ENCODE measurements at places on chromosomes 7 and 10.

DNA sequence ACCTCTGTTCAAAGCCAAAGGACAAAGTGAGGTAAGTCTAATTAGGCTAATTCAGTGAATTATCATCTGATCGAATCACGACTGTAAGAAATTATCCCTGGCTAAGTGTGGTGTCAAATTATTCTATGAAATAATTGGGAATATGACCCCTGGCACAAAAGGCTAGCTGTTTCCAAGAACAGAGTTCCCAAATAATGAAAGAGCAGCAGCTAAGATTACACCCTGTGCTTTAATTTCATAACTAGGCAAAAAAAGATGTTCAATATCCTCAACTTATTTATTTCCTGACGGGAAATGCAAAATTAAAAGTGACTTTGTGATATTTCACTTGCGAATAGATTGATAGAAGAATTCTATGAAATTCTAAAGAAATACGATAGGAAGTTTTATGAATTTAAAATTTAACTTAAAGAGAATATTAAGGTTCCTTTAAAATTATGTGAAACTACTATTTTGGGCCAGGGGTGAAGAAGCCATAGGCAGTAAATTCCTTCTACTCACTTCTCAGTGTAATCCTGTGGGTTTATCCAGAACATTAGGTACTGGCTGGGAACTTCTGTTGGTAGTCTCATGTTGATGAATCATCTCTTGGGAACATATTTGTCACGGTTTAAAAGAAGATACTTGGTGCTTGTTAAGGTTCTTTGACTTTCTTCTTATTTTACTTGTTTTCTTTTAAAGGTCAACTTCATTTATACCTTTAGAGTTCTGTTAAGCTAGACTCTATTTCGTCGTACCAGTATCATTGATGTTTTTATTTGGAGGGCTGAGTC is 148.5 kb downstream of the POLR1F start:
- DNase-seq = peak; percentile 88

DNA sequence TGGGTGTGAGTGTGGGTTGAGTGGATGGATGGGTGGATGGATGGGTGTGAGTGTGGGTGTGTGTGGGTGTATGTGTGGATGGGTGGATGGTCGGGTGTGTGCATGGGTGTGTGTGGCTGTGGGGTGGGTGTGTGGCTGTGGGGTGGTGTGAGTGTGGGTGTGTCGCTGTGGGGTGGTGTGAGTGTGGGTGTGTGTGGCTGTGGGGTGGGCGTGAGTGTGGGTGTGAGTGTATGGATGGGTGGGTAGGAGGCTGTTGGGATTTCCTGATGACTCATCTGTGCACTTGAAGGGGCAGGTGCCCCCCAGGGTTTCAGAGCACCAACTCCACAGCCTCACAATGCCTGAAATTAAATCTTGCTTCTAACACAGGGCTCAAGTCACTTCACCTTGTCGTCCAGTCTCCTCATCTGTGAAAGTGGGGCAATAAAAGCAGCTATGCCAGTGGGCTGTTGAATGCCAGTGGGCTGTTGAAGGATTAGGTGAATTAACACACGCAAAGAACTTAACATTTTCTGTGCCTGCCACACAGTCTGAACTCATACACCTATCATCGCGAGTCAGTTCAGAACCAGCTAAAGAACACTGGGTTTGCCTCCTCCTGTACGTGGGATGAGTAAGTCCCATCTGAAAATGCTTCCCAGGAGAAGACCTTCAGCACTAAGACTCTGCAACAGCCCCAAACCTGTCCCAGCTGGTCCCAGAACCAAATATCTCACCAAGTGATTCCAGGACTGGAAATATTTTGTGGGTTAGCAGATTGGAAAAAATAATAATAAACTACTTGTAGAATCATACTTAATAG is 32.0 kb downstream of the SFMBT2 start:
- DNase-seq = no peak

DNA sequence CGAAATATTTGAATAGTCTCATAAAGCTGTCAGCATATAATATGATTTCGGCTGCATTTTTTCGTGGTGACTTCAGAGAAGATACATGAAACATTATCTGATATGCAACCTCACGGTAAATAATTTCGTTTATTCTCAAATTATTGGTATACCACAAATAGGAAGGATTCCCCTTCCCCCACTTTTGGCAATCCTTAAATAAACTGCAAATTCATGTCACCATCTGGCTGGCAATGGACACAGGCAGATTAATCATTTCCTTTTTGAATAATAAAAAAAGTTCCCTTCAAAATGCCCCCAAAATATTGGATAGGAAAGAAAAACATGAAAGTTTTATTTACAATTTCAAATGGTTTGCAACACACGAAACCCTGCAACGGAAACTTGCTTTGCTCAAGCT is 234.5 kb upstream of the MEOX2 start:
- no peak for DNase-seq

GRCh38 chr7:158728911-158729645 is 24.5 kb upstream of the NCAPG2 start:
- DNase-seq = no peak

- no peak for DNase-seq
Measured at GRCh38 chr7:151542606-151543130, 23.0 kb upstream of the RHEB start.

GRCh38 chr7:142906643-142907042 is 21.1 kb upstream of the TRPV6 start:
- no peak for DNase-seq

- DNase-seq = no peak
Measured at GRCh38 chr7:13687500-13687899, 302.0 kb downstream of the ETV1 start.

DNA sequence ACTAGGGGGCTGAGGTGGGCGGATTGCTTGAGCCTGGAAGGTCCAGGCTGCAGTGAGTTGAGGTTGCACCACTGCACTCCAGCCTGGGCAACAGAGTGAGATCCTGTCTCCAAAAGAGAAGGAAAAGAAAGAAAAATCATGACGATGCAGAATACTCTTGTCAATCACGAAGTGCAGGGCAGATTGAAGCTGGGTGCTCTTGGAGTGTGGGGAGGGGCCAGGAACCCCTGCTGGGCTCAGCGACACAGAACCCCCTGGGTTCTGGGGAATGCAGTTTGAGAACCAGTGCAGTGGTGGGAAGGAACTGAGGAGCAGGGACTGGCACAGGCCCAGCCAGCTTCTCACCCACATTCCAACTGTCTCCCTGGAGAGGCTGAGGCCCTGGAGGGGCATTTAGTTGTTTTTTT is 10.8 kb upstream of the INTS1 start:
- DNase-seq = no peak

DNA sequence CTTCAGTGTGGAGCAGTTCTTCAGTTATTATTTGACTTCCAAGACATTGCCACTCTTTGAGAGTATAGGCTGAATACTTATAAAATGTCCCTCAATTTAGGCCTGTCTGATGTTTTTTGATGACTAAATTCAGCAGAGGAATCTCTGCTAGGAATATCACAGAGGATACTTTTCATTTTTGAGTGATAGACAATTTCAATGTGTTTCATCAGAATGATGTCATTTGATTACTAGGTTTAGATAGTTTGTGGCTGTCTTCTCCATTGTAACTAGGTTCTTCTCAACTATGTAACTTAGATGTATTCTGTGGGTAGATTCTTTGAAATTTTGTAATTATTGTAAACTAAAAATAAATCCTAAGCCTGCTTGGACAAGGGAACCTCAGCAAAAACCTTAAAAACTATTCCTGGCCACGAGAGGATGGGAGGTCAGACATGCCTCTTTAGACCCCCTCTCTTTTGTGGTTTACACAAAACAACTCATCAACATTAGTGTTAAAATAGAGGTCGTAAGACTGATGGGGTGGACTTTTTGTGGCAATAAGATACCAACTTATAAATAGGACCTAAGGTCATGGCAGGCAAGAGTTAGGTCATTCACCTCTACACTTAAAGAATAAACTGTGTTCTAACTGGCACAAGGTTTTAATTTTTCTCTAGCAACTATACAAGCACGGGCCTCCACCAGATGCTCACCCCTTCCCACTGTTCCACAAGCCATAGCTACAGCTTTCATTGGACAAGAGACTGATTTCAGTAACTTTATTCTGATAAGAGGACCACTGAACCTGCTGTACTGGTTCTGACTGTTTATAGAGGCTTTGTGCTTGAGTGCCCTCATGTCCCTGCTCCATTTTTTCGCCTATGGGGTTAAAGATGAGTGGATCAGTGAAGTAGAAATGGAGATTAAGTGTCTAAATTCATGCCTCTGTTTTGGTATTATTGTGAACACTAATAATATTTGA is 33.7 kb downstream of the CYP2C8 start:
- DNase-seq = no peak

GRCh38 chr7:38881947-38882684 is 26.9 kb downstream of the VPS41 start:
- DNase-seq = no peak

- DNase-seq = peak; percentile 31
Measured at GRCh38 chr10:89210794-89211425, 3.8 kb upstream of the CH25H start.

GRCh38 chr7:89073776-89074175 is 278.2 kb upstream of the TEX47 start:
- DNase-seq = no peak

DNA sequence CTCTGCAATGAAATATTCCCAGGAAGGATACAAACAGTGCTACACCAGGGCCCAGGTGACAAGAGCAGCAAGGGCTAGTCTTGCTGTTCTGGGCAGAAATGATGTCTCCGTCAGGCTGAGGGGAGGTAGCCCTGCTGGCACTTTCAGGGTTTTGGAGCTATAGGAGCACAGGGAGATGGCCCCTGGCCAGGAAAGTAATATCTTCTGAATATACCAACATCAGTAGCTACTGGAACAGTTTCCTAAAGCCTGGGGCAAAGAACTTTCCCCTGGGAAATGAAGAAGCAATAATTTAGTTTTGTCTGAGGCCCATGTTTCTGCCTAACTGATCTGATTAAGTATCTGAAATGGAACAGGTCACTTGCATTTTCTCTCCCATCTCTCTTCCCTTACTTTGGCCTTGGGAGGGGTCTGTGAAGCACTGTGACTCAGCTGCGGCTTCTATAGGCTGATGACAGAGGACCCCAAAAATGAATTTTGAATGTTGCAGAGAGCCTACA is 489.1 kb upstream of the PODXL start:
- DNase-seq = no peak

- DNase-seq = no peak
Measured at GRCh38 chr10:74174521-74174920, 23.5 kb downstream of the ADK start.

GRCh38 chr10:60963441-60964256 is 19.7 kb upstream of the RHOBTB1 start:
- peak; percentile 57 for DNase-seq

DNA sequence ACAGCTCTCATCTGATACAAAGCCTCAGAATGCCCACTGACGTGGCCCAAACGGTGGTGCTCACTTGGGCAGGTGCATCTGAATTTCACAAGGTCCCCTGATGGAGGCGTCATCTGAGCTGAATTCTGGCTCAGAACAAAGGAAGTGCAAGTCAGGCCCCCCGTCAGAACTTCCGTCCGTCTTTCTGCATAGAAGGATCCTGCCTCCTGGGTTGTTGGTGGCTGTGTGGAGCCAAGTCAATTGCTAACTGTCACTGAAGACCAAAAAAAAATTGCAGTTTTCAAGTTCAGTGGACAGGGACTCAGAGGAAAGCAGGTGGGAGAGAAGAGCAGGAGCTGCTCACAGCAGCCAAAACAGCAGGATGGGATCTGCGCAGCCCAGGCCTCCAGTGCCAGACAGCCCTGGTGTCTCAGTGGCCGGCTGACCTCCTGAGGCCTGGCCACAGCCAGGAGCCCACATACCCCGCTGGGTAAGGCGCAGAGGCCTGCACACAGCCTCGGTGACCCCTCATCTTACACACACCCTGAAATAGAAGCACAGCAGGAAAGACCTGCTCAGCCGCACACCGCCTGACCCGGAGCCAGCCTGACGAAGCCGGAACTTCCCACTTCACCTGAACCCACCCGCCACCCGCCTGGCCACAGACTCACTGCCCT is 49.4 kb downstream of the PYROXD2 start:
- no peak for DNase-seq

DNA sequence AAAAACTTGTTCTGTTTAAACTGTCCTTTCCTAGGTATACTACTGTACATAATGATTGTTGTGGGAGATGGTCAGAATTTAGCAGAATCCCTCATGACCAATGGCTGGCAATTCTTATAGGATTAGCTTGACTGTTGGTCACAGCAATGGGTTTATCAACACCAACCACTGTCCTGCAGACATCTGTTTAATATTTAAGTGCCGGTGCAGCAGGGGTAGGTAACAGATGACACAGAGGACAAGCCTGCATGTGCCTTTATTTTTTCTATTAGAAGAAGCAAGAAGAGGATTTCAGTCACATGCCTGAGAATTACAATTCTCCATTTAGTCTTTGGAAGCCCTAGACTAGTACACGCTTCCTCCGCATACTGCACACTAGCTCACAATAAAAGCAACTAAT is 48.4 kb downstream of the CCDC6 start:
- no peak for DNase-seq

- DNase-seq = peak; percentile 57
Measured at GRCh38 chr10:104122225-104123107, 495 bp downstream of the SFR1 start.

DNA sequence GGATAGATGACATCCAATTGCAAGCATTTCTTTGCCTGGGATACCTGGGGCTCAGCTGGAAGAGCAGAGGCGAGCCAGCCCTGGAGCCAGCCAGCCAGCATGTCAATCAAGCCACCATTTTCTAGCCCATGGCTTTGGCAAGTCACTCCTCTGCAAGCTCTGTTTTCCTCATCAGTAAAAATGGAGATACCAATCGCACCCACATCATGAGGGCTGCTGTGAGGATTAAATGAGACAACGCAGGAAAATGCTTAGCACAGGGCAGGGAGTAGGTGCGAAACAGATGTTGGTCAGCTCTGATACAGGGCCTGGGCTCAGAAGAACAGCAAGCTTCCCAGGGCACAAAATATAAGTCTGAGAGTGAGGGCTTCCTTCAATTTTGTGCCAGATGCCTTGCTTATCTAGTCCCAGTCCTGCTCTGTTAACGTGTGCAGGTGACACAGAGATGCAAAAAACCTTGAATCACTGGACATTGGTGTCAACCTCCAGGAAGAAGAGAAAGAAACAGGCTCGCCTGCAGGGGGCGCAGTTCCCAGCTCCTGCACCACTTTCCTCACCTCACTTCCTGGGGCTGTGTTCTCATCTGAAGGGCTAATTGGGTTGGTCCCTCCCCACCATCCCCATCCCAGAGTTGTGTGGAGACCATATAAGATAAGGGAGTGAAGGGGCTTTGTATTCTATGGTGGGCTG is 72.8 kb upstream of the CACUL1 start:
- no peak for DNase-seq

DNA sequence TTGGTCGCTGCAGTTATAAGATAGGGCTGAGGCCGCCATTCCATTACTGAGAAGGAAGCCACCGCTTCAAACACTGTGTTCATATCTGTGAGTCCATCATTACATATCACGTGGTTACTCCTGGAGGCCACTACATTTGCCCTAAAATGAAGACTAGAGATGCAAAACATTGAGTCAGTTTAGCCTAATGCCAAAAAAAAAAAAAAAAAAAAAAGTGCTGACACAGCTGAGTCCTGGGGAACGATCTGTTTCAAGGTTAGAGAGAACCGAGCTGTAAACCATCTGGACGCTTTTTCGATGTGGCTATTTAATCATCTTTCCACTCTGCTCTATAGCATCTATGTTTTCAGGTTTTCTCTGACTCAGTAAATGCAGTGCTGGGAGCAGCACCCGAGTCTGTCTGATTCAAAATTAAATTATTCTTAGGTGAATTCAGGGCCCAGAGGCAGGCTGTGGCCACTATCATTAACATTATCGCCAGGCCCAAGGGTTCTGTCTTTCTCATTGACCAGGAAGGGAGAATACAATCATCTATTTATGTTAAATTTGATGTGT is 449.1 kb downstream of the PAXIP1 start:
- no peak for DNase-seq
